ENCODE measurements at places on chromosomes 7 and 10.

DNA sequence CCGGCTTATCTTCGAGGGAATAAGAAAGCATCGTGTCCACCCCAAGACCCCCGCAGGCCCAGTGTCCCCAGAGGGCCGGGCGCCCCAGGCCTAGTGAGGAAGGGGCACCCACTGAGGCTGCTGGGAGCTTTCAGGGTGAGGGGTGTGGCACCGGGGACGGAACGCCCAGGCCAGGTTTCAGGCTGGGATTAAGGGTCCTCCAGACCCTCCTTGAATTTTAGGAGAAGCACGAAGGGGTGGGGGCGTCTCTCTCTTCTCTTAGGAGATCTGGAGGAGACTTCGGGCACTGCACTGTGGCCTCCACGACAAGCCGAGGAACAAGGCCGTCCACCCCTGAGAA is 96.8 kb downstream of the PDGFA start:
- no peak for DNase-seq

DNA sequence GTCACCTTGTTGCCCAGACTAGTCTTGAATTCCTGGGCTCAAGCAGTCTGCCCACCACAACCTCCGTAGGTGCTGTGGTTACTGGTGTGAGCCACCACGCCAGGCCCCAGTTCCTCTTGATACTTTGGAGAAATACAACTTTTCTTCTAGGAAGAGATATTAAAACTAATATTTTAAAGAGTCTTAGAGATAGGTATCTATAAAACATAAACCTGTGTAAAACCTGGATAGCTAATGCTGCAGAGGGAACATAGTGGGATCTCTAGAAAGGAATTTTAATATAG is 4.8 kb upstream of the GDI2 start:
- no peak for DNase-seq

- no peak for DNase-seq
These were observed 239.7 kb downstream of the FANK1 start for GRCh38 chr10:126135941-126136595.

DNA sequence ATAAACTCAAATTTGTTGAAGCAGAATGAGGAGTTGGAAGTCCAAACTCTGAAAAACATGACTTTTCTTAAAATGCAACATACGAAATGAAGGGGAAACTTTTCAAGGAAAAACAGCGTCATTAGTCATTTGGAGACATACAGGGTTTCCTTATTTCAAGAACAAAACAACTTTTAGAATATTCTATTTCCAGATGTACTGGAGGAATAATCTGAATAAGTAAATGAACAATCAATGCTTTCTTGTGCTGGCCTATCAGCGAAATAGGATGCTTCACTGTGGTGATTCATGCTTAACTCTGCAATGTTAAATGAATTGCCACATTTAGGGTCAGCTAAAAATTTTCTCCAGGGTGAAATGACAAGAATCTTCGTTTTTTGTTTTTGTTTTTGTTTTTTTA is 114.3 kb downstream of the SEMA3C start:
- DNase-seq: no peak

DNA sequence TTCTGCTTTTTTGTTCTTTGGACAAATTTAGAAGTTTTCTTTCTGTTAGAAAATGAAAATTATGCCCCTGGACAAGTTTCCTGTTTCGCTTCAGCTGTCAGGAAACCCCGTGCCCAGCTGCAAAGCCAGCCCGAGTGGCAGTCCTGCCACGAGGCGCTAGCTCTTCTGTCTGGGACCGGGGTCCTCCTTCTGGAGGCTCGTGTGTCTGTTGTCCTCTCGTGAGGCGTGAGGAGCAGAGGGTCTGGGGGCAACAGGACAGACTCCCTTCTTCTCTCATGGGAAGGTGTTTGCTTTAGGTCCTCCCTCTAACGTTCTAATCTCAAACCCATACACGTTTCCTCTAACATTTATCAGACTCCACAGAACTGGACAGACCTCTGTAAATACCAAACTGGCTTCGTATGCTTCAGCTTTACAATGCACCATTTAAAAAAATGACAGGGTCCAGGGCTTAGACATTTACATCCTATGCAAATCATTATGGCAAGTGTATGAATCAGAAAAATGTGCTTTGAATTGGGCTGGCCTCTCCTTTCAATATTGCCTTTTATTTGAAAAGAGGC is 184.5 kb upstream of the SHH start:
- DNase-seq: no peak

DNA sequence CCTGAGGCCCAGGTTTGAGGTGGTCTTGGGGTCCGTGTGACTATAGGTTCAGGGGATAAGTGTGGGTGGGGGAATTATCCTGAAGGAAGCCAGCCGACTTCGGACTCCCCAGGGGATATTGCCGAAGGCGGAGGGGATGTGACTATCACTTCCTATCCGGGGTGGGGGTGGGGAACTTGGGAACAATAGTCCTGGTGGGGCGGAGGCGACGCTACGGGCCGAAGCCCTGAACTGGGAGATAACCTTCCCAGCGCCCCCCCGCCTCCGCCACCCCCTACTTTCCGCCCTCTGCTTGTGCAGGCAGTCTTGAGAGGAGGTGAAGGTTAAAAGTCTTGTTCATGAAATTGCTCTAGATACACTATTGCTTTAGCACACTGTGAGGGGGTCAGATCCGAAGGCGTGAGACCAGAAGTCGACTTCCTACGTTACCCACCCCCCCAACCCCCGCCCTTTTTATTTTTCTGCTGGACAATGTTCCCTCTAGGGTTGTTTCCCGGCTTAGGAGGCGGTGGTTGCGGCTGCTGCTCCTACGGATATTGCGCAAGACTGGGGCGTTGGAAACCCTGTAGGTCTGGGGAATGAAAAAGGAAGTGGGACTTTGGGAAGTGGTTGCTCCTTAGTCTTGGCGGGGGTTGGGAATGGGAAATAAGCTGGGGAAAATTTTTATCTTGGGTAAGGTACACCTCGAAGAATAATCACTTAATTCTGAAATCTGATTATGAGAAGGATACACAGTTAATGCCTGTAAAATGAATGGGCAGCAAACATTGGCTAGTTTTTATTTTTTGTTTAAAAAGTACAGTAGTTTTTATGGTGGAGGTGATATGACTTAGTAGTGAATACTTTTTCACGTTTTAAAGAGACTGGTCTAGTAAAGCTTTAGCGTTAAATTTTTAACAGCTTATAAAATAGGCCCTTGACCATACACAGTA is 1.5 kb downstream of the PTPN12 start:
- no peak for DNase-seq

GRCh38 chr7:30866939-30867338 is 44.7 kb upstream of the AQP1 start:
- DNase-seq: no peak

DNA sequence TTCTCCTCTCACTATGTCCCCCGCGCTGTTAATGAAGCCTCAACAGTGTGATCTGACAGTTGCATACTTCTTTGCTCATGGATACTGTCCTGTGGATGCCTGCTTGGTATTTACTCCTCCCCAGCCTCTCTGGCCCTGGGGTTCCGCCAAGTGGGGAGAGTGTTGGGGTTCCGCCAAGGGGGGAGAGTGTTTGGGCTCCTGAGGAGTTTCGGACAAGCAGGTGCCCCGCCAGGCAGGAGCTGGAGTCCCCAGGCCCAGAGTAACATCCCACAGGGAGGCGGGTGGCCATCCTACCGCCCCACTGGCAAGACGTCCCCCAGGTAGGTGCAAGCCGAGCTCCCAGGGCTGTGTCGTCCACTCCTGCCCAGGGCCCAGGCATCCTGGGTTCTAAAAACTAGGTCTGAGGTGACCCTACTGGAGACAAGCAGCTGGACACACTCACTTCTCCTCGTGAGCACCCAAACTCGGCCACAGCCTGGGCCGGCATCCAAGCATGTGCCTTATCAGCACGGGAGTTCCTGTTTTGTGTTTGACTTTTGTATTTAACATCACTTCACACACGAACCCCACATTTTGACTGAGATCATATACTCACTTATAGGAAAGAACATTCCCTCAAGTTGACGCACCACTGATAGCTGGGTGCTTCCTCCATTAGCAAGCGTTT is 34.2 kb downstream of the CAMK2B start:
- peak; percentile 5 for DNase-seq

DNA sequence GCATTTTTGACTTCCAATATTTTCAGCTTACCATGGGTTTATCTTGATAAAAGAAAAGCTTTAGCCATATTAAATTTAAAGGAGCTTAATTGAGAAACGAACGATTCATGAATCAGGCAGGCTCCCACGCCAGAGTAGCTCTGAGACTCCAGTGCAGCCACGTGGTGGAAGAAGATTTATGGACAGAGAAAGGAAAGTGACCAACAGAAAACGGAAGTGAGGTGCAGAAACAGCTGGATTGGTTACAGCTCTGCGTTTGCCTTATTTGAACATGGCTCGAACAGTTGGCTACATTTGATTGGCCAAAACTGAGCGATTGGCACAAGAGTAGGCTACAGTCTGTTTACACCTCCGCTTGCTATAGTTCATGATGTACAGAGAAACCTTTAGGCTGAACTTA is 395.4 kb downstream of the GATA3 start:
- no peak for DNase-seq

DNA sequence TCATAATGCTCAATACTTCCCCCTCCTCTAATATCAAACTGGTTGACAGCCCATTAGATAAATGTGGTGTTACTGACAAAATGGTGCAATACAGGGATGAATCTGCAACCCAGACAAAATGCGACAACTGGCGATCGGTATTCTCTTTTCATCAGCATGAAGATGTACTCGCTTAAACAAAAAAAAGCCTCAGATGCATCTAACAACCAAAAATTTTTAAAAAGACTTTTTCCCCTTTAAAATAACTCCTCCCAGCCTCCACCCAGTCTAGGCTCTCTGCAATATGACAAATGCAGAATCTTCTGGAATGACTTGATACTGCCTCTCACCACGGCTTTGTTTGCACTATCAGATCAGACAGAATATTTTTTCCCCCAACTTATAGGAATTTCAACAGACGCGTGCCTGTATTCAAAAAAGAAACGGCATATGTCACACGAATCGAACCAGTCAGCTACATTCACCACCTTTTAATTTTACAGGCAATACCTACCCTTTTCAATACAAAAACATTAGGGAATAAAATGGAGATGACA is 1.2 kb downstream of the YWHAG start:
- DNase-seq: no peak

GRCh38 chr7:111357691-111358090 is 204.6 kb downstream of the IMMP2L start:
- DNase-seq: no peak

DNA sequence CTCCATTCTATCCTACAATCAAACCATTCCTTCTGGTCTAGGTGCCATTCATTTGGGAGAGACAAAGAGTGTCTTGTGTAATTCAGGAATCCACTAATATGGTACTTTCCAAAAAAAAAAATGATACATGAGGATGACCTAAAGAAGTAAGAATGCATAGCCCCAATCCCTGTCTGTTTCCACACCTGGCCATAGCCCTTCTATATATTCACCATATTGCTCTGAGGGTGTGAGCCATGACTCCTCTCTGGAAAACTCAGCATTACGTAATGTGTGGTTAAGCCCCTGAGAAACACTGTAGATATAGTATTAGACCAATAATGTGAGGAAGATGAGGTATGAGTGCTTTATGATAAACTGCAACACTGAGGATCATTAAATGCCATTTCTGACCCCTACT is 592.7 kb downstream of the INHBA start:
- DNase-seq: no peak

DNA sequence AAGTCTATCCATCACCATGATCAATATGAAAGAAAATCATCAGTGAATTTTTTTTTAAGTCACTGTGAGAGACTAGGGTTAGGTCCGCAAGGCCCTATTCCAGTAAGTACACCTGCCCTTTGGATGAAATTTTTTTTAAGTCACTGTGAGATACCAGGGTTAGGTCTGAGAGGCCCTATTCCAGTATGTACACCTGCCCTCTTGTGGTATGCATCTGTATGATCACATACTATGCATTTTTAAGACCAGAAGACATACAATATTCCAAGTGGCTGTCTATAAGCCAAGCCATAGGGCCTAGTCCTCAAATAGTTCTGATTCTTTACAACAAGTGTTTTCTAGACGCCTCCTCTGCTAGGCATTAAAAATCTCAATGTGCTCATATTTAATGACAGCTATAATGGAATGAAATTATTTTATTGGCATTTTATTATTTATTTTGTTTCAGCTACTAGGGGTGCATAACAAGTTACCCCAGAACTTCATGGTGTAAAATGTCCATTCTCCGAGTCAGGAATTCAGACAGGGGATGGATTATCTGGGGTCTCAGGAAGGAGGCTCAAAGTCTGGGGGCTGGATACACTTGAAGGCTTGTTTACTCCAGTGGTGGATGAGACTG is 53.1 kb downstream of the TEX36 start:
- no peak for DNase-seq

DNA sequence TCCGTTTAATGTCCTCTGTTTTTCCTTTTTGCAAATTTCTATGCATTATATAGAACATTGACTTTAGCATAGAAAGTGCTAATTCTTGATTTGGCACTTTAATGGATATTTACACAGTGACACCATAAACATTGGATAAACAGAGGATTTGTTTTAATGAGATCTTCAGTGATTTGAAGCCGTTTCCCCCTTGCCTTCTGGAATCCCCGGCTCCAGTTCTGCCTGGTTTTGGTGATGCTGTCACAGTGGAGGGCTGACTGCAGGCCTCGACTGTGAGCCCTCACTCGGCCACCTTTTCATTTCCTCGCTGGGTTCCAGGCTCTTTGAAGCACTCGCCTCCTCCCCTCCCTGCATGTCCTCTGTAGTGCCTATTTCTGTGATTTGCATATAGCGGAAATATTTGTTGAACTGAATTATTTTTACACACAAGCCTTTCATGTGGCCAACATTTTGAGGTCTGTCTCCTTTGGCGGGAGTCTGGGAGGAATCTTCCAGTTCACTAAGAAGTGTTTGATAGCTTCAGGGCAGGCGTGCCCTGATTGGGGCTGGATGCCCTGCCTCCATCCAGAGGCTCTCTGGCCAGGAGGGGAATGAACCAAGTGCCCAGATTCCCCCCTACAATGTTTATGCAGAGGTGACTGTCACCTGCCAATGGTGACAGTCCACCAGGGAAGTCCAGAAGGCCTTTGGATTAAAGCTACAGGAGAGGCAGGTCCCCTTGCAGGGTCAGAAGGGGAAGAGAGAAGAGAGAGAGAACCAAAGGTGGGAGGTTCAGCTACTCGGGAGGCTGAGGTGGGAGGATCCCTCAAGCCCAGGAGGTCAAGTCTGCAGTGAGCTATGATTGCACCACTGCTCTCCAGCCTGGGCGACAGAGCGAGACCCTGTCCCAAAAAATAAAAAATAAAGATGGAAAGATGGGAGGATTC is 67.5 kb downstream of the CUX1 start:
- no peak for DNase-seq

- DNase-seq: no peak
These were observed 252.2 kb downstream of the WDR37 start for GRCh38 chr10:1308173-1308961.

GRCh38 chr7:1537535-1538412 is 7.3 kb downstream of the MAFK start:
- no peak for DNase-seq

DNA sequence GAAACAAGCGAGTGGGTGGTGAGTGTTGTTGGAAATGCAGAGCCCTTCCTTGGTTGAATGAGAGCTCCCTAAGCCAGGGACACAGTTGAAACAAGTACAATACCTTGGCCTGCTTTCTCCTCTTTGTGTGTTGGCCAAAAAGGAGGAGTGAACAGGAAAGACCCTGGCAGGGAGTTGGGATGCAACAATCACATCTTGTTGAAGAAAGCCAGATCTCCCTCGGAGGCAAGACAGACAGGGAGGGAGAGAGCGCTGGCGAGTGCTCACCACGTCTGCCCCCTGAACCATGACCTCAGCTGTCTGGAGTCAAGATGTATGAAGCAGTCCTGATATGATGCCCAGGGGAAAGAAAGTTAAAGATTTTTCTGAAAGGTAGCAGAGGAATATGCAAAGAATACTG is 66.8 kb downstream of the ADAM12 start:
- no peak for DNase-seq

- DNase-seq: no peak
These were observed 22.0 kb downstream of the CSGALNACT2 start for GRCh38 chr10:43160046-43160920.

GRCh38 chr7:40316176-40316575 is 181.4 kb downstream of the SUGCT start:
- no peak for DNase-seq
